Cortex of kidney (tissue), 1 donor: ENCODE measurements at places on chromosomes 6 and 20.

DNA sequence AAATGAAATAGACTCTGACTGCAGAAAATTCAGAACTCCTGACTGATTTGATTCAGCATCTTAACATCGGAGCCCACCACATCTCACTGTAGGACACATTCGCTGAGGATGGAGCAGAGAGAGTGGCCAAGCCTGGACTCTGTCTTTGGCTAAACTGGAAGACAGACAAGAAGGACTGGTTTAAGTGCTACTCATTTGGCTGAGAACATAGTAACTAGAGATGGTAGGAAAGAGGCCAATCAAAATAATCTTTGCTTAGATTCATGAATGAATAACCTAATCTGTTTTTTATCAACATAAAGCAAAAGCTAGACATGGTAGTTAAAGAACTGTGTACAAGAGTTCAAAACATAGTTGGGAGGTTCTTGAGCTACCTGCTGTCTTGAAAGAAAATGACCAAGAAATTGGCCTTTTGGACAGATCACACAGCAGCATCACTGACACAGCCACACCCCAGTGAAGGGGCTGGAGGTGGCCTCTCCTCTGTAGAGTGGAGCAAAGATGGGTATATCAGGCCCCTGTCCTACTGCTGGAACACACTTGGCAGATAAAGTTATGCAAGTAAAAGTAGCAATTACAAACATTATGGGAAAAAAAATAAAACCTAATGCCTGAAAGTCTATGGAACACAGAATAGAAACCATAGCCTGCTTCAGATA is 87.1 kb upstream of the NT5E start:
- DNase-seq, result no peak

- no peak for DNase-seq
Observed at GRCh38 chr6:162683135-162683534, 44.4 kb downstream of the PRKN start.

DNA sequence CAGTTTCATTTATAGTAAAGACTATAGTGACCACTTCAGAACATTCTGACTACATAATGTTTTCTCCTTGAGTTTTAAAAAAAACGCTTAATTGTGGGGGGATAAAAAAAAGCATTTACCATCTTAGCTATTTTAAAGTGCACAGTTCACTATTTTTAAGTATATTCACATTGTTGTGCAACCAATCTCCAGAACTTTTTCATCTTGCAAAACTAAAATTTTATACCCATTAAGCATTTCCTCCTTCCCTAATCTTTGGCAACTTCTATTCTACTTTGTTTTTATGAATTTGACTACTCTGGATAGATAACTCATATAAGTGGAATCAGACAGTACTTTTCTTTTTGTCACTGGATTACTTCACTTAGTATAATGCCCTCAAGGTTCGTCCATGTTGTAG is 62.3 kb downstream of the FKBP5 start:
- DNase-seq, result no peak

DNA sequence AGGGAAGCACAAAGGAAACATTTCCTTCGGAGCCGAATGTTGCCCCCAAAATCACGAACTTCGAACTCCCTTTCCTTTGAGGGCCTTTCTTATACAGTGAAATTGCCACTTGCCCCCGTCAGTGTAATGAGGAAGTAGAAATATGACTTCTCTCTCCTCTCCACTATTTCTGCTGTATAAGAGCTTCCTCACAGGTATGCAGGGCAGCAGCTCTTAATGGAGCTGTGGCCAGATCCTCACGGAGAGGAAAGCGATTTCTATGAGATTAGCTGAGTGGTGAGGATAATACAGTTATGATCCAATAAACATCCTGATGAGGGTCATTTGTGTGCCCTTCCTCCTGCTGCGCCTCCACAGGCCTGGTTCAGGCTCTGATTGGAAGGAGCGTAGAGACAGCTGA is 10.8 kb upstream of the CPNE5 start:
- DNase-seq, result no peak

DNA sequence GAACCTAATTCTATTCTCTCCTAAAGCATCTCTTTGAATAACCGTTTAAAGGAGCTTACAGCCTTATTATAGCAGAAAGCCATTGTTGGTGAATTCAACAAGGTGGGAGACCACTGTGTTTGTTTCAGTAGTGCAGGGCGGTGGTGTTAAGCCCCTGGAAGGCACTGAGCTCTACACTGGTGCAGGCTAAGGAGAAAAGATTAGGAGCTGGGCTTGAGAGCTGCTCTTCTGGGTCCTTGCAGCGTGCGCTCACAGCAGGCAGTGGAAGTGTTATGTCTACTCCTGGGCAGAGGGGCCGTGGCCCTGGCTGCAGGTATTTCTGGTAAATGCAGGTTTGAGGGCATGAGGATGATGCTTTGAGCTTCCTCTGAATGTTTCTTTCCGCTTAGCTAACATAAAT is 361.2 kb downstream of the RNF144B start:
- DNase-seq, result no peak

DNA sequence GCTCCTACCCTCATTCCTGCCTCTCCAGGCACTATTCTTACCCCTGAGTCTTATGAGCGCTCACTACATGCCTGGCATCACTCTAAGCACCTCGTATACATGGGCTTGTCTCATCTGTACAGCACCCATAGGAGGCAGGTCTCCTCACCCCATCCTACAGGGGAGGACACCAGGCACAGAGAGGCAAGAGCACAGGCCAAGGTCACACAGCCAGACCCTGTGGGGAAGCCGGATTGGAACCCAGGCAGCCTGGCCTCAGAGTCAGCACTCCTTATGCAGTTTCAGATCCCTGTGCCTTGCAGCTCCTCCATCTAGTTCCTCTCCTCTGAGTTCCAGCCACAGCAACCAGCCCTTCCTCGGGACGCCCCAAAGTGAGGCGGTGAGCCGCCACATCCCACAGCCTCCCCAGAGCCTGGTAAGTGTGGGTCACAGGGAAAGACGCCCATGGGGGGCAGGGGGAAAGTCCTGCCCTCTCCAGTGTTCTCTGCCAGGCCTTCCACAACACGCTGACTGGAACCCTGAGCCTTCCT is 103.3 kb downstream of the NFATC2 start:
- DNase-seq, result no peak

- no peak for DNase-seq
Observed at GRCh38 chr20:52349806-52350205, 158.2 kb upstream of the ZFP64 start.

DNA sequence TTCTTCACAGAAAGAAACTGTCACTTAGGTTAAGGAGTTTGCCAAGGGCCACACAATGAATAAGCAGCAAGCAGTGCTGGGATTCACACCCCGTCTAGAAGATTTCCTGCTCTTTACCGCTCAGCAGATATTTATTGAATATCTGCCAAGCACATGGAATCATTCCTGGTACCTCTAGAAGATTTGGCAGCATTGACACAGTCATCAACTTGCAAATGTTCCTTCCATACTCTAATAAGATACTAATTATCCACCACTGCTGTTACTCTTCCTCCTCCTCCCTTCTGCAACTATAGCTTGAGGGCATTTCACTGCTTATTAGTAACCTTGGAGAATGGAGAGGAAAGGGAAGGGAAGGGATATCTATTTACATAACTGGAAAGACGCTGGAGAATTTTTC is 13.0 kb downstream of the MOXD1 start:
- no peak for DNase-seq
